ENCODE measurements at places on chromosomes 5 and 9.

DNA sequence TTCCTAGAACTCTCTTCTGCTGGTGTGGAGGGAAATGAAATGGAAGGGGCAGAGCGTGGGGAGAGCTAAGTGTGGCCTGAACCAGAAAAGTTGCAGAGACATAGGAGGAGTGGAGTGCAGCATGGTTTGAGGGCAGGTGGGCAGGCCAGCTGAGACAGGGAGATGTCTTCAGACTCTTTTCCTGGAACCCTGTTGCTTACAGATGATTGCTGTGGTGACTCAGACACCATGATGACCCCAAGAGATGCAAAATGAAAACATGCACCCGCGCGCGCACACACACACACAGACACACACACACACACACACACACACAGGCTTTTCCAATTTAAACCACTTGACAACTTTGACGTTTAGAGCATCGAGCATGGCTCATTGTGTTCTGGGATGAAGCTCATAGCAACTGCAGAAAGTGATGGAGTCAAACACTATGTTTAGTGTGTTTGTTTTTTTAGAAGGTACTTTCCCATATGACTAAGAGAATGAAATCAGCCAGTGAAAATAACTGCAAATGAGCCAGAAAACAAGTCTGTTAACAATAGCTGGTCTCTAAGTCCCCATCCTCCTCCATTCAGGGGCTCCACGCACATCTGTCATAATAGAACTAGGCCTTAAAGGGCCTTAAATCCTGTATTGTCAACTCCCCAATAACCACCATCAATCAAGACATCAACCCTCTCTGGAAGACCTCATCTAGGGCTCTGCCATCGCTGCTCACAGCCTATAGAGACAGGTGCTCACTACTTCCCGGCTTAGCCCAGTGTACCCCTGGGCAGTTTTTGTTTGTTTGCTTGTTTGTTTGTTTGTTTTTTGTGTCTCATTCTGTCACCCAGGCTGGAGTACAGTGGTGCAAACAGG is 9.6 kb downstream of the TMOD1 start:
- peak; percentile 17 for DNase-seq

GRCh38 chr5:126757713-126758357 is 19.1 kb upstream of the LMNB1 start:
- no peak for DNase-seq

DNA sequence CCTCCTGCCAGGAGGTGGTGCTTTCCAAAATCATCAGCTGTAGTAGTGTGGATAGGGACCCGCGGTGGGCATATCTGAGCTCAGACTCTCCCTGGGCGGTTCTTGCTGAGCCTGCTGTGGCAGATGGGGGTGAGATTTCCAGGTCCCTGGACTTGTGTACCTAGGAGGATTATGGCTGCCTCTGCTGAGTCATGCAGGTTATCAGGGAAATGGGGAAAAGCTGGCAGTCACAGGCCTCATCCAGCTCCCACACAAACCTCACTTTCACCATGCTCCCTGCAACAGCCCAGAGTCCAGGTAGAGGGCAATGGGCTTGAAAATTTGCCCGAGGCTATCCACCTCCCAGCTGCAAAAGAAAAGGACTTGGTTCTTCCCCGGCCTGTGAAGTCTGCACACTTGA is 23.4 kb upstream of the MAMDC2 start:
- no peak for DNase-seq

GRCh38 chr9:105858006-105858690 is 163.8 kb downstream of the TMEM38B start:
- no peak for DNase-seq

GRCh38 chr5:65062469-65063083 is 293.8 kb downstream of the CWC27 start:
- no peak for DNase-seq

- DNase-seq, result peak; percentile 74
Observed at GRCh38 chr5:88660947-88661805, 221.8 kb downstream of the MEF2C start.

DNA sequence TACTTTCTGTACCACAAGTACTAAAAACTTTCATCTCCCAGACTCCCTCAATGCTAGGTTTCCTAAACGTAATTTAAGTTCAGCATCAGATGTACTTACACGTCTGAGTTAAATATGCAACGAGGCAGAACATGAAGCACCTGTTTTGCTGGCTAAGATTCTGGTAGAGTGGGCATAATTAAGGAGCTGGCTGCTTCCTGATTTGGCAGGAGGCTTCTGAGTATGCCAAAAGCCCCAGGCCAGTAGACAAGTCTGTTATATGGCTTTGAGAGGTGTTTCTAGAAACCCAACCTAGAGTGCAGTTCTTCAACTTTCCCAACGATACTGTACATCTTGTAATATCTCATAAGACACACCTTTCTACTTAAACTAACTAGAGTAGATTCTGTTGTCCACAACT is 13.6 kb downstream of the TICAM2 start:
- DNase-seq, result no peak

DNA sequence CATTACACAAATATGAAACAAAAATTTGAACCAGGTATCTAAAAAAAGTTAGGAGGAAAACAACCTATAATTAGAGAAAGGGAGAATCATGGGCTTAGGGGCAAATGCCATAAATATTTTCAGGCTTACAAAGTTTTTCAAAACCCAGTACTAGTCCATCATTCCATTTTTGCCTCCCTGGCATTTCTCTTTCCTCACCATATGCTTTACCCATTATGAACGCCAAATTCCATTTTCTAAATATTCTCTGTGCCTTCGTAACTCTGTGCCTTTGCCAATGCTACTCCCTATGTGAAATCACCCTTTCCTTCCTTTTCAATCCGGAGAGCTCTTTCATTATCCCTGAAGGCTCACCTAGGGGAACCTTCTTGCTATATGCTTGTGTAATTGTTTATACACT is 434.1 kb downstream of the ZSWIM6 start:
- no peak for DNase-seq

GRCh38 chr5:29389993-29390392 is 1803.5 kb upstream of the CDH6 start:
- no peak for DNase-seq

DNA sequence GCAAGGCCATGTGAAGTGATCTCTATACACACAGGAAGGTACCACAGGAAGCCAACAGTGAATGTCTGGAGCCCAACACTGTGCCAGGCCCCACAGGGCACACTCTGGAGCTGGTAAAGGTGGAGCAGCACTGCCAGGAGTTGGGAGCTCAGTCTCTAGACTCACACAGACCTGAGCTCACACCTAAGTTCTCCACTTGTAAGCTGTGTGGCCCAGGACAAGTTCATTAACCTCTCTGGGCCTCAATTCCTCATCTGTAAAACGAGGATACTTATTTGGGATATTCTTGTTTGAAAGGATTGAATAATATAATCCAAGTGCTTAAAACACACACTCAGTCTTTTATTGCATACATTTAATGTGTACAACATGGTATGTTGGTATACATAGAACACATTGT is 60.6 kb upstream of the IQGAP2 start:
- DNase-seq, result no peak

- no peak for DNase-seq
Observed at GRCh38 chr5:90326995-90327394, 82.6 kb downstream of the CETN3 start.

- no peak for DNase-seq
Observed at GRCh38 chr9:18459962-18460584, 13.9 kb upstream of the ADAMTSL1 start.
